ENCODE measurements at places on chromosomes 11 and 22.

DNA sequence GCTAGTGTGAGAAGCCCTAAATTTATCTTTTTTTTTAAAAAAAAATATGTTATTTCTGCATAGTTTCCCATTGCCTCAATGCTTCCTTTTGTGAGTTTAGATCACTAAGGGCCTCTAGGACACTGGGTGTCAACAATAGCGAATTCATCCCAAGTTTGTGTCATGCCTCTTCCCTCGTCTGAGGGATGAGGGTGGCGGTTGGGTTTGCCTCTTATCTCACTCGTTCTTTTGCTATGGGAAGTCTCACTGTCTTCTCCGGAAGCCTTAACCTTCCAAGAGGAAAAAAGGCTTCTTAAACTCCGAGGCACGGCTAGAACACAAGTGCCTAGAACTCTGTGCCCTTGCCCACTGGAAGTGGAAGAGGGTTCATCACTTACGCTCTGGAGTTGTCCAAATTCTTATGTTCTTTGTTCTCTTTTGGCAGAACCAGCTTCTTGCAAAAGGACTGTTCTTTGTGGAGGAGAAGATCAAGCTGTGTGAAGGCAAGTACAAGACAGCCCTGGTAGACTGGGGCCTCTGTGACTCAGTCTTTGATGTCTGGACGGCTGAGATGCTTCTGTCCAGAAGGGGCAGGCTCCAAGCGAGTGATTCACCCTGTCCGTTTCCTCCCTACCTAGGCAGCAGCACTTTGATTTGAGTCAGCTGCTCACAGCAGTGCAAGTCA is 78.5 kb downstream of the TRAF6 start:
- no peak for DNase-seq

DNA sequence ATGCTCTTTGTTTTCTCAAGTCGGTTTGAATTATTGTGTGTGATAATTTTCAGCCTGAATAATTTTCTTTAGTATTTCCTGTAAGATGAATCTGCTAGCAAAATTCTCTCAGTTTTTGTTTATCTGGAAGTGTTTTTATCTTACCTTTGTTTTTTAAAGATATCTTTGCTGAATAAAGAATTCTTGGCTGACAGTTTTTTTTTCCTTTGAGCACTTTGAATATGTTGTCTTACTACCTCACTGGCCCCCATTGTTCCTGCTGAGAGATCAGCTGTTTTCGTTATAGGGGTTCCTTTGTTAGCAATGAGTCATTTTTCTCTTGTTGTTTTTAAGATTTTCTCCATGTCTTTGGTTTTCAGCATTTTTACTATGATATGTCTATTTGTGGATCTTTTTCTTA is 63.0 kb downstream of the HORMAD2 start:
- no peak for DNase-seq

- DNase-seq = no peak
Observed at GRCh38 chr11:58028687-58029411, 1.9 kb upstream of the OR6Q1 start.

DNA sequence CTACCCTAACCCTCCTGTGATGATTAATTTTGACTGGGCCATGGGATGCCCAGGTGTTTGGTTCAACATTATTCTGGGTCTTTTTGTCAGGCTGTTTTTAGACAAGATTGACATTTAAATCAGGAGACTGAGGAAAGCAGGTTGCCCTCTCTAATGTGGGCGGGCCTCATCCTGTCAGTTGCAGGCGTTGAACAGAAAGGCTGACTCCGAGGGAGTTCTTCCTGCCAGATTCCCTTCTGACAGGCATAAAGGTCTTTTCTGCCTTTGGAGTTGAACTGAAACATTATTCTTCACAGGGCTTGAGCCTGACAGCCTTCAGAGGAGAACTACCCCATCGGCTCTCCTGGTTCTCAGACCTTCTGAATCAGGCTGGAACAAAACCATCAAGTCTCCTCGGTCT is 4.3 kb upstream of the PSMC3 start:
- DNase-seq = no peak

DNA sequence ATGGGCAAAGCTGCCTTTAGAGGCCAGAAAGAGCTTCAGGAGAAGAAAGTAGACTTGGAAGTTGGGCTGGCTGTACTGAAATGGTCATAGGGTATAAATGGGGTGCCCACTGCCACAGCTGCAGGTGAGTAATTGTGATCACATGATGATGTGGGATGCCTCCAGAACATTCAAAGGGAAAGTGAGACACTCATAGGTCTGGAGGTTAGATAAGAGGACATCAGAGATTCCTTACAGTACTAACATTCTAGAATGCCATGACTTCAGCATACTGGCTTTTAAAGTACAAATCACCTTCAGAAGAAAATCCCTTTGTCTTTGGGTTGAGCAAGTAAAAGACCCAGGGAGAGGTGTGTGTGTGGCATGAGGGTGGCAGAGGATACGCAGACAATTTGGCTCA is 419.2 kb downstream of the TENM4 start:
- no peak for DNase-seq

- DNase-seq = no peak
Observed at GRCh38 chr11:46306296-46306853, 28.9 kb downstream of the CREB3L1 start.

DNA sequence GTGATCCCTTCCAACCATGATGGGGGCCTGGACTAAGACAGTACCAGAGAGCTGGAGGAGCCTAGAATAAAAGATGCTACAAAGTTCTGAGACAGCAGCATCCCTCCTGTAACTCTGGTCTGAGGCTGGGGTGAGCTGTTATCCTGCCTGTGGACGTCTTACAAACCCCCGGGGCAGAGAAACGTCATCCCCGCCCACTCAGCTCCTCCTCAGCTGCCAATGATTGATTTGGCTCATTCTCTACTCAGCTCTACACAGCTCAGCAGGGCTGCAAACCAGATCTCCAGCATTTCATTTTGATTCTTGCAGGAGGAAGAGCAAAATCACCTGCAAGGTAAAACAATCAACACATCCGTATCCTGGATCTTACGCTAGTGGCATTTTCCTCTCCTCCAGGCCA is 55.5 kb downstream of the CSNK2A3 start:
- no peak for DNase-seq

DNA sequence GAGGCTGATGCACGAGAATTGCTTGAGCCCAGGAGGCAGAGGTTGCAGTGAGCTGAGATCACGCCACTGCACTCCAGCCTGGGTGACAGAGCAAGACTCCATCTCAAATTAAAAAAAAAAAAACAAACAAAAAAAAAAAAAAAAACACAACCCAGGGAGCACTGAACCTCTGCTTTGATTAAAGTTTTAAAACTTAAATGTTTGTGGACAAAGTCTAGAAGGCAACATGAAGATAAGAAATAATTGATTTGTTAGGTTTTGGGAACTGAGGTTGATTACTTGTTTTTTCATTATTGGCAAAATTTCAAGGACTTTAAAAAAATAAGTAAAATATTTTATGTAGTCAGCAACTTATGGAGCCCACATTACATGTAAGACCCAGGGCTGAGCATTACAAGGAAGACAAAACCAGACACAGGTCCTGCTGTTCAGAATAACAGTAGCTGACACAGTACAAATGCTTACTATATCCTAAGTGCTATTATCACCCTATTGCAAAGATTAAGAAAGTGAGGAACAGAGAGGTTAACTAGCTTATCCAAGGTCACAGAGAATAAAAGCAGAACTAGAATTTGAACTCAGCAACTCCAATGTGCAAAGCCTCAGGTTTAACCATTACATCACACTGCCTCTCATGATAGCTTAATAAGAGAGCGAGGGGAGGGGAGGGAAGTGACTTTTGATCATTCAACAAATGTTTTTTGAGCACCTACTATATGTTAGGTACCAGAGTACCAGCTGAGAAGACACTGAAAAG is 2.3 kb upstream of the CRY2 start:
- peak; percentile 22 for DNase-seq

DNA sequence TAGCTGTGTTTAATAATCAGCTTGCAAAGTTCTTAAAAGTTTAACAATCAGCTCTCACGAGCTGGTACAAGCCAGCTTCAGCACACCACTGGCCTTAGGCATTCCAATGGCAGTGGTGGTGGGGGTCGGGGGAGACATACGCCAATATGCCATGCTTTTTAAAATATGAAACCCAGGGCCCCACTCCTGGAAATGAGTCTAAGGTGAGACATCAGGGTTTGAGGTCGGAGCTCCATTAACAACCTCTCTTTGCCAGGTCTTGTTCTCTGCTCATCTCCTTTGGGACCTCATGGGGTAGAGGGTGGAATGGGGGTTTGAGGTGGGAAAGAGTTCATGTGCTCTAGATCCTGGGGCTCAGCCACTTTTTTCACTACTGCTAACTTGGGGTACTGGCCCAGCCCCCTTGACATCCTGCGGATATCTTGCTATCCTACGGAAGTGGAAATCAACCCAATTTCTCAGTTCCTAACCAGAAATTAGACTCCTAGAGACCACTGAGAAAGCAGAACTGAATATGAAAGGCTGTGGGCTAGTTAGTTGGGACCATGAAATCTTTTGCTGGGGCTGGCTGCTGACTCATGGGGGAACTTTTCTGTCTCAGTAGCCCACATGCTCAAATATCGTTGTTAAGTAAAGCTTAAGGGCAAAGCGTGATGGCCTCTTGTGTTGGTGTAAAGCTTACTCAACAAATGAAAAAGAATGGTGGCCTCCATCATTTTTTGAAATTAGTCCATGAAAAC is 90.1 kb downstream of the PDHX start:
- DNase-seq = no peak

DNA sequence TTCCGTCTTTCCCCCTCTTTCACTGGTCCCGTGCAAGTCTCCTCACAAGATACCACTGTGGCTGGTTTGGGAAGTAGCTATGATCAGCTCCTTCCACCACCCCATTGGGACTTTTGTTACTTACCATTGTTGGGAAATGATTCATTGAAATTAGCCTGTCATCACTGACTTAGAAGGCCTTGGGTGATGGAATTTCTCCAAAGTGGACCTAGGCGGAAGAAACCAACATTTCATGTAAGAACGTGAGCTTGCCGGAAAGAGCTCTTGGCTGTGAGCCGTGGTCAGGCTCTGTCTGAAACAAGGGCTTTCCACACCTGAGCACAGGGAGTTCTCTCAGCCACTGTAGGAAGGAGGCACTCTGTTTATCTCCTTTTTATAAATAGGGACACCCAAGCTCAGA is 23.5 kb upstream of the CRYBB3 start:
- no peak for DNase-seq

DNA sequence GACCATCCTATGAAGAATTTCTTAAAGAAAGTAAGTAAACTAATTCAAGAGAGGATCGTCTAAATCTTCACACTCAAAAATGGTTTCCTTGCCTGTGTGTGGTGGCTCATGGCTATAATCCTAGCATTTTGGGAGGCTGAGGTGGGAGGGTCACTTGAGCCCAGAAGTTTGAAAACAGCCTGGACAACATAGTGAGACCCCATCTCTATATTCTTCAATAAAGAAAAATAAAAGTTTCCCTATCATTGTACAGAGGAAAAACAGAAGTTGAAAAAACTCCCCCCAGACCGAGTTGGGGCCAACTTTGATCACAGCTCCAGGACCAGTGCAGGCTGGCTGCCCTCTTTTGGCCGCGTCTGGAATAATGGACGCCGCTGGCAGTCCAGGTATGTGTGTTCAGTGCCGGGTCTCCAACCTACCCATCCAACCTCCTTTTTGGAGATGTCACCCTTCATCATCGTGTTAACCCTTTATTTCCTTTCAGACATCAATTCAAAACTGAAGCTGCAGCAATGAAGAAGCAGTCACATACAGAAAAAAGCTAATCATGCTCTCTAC is 3.0 kb downstream of the RPS25 start:
- no peak for DNase-seq

DNA sequence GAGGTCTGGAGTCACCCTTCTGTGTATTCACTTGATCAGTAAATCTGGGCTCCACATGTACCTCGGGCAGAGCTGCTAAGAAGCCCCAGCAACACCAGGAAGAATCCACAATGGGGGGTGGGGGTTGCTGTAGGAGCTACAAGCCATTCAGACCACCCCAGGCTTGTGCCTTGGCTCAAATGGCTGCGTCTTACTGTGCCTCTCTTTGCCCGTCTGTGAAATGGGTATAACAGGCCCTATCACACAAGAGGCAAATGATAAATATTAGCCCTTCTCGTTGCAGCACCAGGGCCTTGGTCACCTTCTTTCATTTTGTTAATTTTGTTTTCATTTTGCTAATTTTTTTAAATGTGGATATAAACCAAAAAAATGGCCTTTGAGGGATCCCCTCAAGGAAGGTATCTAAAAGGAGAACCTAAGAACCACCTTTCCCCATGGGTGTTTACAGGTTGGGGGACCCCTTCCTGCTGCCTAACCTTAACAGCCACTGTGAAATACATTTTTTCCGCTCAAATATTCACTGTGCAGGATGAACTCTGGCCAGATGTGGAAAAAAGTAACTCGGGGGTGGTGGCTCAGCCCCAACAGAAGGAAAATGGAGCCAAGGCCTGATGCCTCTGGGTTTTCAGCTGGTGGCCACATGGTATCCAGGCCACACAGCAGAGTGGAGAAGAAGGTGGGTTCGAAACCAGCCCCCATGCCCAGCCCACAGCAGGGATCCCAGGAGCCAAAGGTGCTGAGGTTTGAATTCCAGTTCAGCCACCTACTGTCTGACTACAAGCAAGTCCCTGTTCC is 284.0 kb downstream of the MN1 start:
- no peak for DNase-seq

DNA sequence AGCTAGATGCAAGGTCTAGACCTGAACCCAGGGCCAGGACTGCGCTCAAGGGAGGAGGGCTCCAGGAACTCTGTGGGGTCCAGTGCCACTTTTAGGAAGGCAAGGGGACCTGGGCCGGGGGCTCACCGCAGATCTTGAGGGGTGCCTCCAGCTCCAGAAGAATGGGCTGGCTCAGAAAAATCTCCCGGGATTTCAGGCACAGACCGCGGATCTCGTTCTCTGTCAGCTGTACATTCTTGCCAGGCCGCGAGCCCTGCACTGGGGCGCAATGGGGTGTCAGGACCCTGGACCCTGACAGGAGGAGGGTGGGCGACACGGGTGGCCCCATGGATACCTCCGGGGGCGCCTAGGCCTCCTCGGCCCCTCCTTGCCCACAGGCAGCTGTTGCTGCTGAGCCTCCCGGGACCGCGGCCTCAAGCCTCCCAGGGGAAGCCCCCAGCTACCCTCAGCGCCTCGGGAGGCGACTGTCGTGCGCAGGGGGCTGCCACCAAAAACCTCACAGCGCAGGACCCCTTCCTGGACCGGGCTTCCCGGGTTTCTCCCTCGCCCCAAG is 640 bp downstream of the PPP1CA start:
- peak; percentile 48 for DNase-seq

GRCh38 chr11:73520353-73521061 is 77.4 kb downstream of the FAM168A start:
- peak; percentile 37 for DNase-seq

GRCh38 chr11:6531267-6531752 is 34.2 kb downstream of the DNHD1 start:
- peak; percentile 70 for DNase-seq

GRCh38 chr22:43100225-43100624 is 10.3 kb upstream of the BIK start:
- no peak for DNase-seq

DNA sequence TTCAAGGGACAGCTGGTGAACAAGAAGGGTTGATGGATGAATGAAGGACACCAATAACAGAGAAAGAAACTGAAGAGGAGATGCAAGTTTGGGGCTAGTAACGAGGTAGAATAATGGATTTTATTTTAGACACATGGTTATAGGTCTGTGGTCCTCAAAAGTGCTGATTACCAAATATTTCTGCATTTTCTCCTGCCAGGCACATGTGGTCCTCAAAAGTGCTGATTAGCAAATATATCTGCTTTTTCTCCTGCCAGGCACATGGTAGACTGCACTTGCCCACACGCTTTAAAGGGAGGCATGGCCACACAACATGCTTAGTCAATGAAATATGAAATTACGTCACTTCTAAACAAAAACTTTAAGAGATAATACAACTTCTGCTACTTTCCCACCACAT is 373.1 kb upstream of the SYN3 start:
- no peak for DNase-seq
